ENCODE measurements at places on chromosomes 7 and 10.

DNA sequence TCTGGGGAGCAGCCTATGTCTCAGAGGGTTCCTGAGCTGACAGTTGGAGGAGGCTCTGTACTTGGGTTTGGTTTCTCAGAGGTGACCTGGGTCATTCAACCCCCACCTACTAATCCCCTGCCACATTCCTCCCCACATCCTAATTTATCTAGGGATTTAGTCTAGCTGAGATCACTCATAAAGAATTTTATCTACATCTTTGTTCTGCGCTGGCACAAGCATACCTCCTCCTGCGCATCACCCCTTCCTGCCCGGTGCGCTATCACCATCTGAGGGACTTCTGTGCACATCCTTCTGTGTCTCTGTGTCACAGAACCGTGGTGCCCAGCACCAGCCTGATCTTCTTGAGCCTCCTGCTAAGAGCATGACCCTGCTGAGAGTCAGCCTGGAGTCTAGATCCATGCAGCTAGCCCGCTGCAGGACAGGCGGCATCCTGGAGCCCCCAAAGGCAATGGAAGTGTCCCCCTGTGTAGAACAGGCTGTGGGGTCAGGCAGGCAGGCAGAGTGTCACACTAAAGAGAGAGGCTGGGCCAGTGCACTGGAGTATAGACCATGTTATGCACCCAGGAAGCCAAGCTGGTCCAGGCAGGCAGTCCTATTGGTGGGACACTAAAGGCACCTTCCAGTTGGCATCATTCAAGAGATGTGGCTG is 63.6 kb downstream of the ARHGAP22 start:
- H3K27ac ChIP-seq, result no peak overlapping the region
- no peaks in the 10 kb centered on the region for H3K36me3 ChIP-seq
- H3K27me3 ChIP-seq, result no peaks in the 10 kb centered on the region

DNA sequence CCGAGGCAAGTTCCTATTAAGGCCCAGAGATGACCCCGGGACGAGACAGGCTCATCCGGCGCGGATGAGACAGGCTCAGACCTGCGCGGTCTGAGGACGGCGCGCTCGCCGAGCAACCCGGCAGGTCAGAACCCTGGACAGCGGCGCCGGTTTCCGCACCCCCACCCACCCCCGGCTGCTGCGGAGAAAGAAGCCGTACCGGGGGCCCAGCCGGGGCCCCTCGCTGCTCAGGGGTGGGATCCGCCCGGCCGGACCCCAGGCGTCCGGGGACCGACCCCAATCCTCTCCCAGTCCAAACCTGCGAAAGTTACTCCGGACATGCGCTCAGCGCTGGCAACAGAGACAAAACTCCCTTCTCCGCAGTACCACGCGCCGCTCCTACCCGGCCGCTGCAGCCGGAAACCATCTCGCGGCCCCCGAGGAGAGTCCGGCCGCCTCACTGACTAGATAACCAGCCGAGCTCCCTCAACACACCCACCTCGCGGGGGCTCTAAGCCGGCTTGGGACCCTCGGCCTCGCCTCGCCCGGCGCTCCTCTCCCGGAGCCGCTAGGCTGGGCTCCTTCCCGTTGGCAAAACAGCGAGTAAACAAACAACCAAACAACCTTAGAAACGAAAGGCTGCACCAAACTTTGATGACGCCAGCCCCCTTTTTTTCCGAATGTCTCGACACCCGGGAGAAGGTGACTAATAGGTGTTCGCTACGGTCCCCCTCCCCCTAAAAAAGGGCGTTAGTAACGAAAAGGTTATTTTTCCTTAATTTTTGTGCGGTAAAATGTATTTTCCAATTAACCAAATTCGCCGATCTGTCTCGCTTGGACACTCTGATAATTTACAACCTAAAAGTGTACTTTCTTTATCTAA is 2.3 kb upstream of the DRGX start:
- no peaks in the 10 kb centered on the region for H3K4me1 ChIP-seq
- H3K27ac ChIP-seq, result no peak overlapping the region
- H3K4me3 ChIP-seq, result no peak overlapping the region
- H3K27me3 ChIP-seq, result peaks cover 51% of the 10 kb centered on the region
- no peaks in the 10 kb centered on the region for H3K36me3 ChIP-seq

DNA sequence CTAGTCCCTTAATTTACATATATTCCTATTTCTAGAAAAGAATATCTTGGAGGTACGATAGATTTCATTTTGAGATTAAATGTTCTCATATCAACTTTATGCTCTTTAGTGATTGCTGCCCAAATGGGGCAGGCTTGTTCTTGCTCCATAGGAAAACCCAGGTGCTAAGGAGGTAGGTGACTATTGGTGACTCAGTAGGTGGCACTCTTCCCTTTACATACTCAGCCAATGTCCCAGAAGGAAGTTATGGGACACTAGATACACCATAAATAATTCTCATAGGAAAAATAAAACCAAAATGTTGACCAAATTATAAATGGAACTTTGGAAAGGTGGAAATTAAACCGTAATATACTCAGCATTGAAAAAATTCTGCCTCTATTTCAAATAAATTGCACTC is 4.0 kb downstream of the SKAP2 start:
- H3K27me3 ChIP-seq, result peaks cover 4% of the 10 kb centered on the region
- peaks cover 16% of the 10 kb centered on the region for H3K4me1 ChIP-seq
- H3K36me3 ChIP-seq, result no peaks in the 10 kb centered on the region
- no peak for DNase-seq
- no peak overlapping the region for H3K27ac ChIP-seq
- no peak overlapping the region for H3K4me3 ChIP-seq

- no peak overlapping the region for H3K4me3 ChIP-seq
- H3K36me3 ChIP-seq, result no peaks in the 10 kb centered on the region
- H3K27ac ChIP-seq, result no peak overlapping the region
- no peaks in the 10 kb centered on the region for H3K27me3 ChIP-seq
- no peaks in the 10 kb centered on the region for H3K4me1 ChIP-seq
Observed at GRCh38 chr7:112162142-112162766, 43.9 kb downstream of the DOCK4 start.

DNA sequence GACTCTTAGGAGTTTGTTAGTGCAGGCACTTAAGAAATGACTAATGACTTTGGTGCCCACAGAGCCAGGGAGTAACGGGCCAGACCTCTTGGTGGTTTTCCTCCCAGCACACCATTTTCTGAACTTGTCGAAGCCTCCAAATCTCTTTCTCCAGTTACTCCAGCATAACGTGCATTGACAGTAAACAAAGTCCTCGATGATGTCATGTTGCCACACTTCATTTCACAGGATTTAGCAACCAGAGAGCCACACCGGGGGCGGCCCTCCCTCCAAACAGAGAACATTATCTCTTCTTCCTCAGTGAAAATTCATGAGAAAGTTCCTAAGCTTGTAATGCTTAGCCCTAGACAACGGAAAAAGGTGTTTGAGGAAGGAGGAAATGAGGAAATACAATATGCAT is 4.0 kb upstream of the SVOPL start:
- no peaks in the 10 kb centered on the region for H3K4me1 ChIP-seq
- no peak overlapping the region for H3K27ac ChIP-seq
- no peaks in the 10 kb centered on the region for H3K27me3 ChIP-seq
